ENCODE measurements at places on chromosomes 16 and 17. TPM values are rescaled to one million over a fixed set of nuclear protein-coding genes. Genes with fewer than 3 reads are reported as not detected.

DNA sequence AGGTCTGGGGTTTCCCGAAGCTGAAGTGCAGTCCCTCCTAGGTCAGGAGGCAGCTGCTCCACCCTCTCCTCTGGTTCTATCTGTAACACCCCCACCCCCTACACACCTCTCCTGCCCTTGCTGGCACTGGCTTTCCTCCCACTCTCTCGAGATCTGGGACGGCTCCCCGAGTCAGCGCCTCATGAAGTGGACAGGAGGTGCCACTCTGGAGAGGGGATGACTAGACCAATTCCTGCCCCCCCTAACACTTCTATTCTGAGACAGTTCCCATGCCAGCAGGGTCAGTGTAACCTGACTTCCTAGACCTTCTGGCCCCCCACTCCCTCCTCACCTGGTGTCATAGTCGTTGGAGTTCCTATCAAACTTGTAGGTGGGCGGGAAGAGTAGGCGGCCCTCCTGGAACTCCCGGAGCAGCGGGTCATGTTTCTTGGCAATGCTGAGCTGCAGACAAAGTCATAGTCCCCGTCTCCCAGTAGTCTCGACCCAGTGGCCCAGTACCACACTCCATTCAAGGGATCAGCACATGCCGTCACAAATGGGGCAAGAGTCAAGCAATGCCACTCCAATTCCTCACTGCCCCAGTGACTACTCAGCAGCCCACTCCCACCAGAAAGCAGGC is 9.7 kb downstream of the INPP5K start:
- no peak for DNase-seq

TBC1D3C gene
- total RNA-seq = not detected

APRT gene
- total RNA-seq = 41.7 TPM

PYDC1 gene
- not detected for total RNA-seq

TBC1D3K gene
- total RNA-seq = not detected

DNA sequence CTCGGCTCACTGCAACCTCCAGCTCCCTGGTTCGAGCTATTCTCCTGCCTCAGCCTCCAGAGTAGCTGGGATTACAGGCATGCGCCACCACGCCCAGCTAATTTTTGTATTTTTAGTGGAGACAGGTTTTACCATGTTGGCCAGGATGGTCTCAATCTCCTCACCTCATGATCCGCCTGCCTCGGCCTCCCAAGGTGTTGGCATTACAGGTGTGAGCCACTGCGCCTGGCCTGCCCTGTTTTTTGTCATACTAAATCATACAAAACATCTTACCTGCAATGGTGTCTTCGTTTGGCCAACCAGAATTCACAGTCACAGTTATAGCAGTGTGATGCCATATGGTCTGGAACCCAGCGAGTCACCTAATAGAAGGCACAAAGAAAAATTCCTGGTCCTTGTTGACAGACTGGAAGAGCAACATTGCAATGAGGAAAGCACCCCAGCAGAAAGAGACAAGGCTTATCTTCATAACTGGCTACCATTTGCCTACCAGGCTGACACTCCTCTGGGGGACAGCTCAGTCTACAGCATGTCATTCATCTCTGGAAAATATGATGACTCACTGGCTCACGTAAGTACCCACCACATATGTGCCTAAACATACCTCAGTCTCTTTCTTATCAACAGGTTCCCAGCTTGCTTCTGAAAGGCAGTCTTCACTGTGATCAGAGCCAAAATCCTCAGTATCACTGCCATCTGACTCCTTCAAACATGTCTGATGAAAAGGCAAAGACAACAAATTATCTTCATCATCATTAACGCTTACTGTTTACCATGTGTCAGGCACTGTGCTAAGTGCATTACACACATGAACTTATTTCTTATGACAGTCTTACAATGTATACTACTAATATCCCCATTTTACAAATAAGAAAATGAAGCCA is 4.3 kb upstream of the HSF5 start:
- DNase-seq = no peak

CFAP97D1 gene
- total RNA-seq = not detected

KRTAP2-3 gene
- 1.4 TPM for total RNA-seq

DNA sequence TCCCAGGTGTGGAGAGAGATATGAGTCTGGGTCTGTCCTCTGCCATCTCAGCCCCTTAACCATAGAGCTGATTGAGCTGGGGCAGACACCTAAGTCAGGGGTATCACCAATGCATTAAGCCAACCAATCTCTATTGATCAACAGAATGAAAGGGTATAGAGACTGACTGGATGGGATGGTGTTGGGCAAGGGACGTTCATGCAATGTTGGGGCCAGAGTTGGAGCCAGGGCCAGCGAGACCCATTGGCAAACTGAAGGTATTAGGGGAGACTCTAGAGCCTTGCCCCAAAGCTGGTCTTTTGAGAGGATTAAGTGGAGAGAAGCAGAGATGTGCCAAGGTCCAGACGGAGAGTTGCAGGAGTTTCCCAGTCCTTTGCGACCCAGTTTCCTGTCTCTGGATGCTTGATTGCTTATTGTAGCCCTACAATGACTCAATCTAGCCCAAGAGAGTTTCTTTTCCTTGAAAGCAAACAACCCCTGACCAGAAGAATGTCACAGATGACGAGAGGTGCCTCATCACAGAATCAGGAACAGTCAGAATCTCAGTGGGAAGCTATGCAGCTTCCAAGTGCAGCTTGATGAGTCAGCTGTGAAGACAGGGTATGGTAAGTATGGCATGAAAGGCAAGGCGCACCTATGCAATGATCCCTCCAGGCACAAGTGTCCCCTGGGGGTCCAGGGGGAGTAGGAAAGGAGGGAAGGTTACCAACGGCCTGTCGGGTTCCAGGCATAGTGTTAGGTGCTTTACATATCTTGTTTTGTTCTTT is 137.2 kb downstream of the UTP18 start:
- peak; percentile 45 for DNase-seq

GRCh38 chr16:4506450-4506849 is 30.3 kb downstream of the HMOX2 start:
- DNase-seq = peak; percentile 82

SBK1 gene
- total RNA-seq = under 0.01 TPM

Measured in IMR-90 (cell line).